ENCODE measurements at places on chromosomes 7 and 10. TPM values are rescaled to one million over a fixed set of nuclear protein-coding genes. Genes with fewer than 3 reads are reported as not detected.

MYL10 gene
- not detected for total RNA-seq

CALCR gene
- total RNA-seq, result not detected

ATRNL1 gene
- not detected for total RNA-seq

CYP3A5 gene
- total RNA-seq, result not detected

STOX1 gene
- not detected for total RNA-seq

CCDC172 gene
- not detected for total RNA-seq

FAM20C gene
- total RNA-seq, result 0.14 TPM

C10orf105 gene
- total RNA-seq, result 0.33 TPM

NPY4R2 gene
- not detected for total RNA-seq

MGAM2 gene
- not detected for total RNA-seq

OTUD1 gene
- total RNA-seq, result 81.3 TPM

ETV1 gene
- not detected for total RNA-seq

ABCC2 gene
- total RNA-seq, result 2.8 TPM

UNC5B gene
- total RNA-seq, result 0.08 TPM

MRPS33 gene
- total RNA-seq, result 19.9 TPM

AOAH gene
- 30.8 TPM for total RNA-seq

PLXNA4 gene
- 1.6 TPM for total RNA-seq

PRKCQ gene
- total RNA-seq, result 26.6 TPM

DENND2A gene
- total RNA-seq, result not detected

MEIG1 gene
- not detected for total RNA-seq

Data from CD8-positive, alpha-beta T cell (primary cell).